Ovary (tissue), 10 donors: ENCODE measurements at places on chromosomes 1 and 21. TPM values are rescaled to one million over a fixed set of nuclear protein-coding genes. Genes with fewer than 3 reads are reported as not detected.

AADACL3 gene
- not detected for total RNA-seq

TCHH gene
- 0.07 TPM for total RNA-seq

ESRRG gene
- 1.7 TPM for total RNA-seq

C1QTNF12 gene
- 1.5 TPM for total RNA-seq

LCE2A gene
- not detected for total RNA-seq

MEF2D gene
- 64.0 TPM for total RNA-seq

IL12RB2 gene
- total RNA-seq: 0.46 TPM

- no peaks in the 10 kb centered on the region for H3K36me3 ChIP-seq
- no peak for DNase-seq
- no peaks in the 10 kb centered on the region for H3K4me1 ChIP-seq
- no peak overlapping the region for H3K27ac ChIP-seq
These were observed 173.0 kb downstream of the GABPA start for GRCh38 chr21:25907573-25908275.

DNA sequence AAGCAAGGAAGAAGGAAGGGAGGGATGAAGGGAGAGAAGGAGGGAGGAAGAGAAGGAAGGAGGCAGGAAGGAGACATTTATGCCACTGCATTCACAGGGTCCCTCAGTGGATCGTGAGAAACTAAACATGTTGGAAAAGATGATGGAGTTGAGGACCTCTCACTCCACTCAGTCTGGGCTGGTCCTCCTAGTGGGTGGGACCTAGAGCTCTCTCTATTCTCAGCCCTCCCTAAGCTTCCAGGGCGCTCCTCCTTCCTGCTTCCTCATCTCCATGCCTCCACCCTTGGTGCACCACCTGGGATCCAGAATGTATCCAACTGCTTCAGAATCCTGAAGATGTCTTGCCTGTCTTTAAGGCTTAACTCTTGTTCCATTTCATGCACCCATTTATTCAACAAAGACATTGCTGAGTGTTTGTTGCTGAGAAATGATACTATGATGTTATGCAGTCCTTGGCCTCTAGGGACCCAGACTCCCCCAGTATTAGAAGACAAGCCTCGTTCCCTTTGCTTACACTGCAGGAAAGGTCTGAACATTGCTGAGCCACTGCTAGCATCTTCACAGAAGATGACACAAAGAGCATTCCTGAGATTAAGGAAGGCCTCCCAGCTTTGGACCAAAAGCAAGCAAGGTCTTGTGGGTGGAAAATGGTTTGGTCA, 88.5 kb downstream of the BEND5 start:
- no peaks in the 10 kb centered on the region for H3K36me3 ChIP-seq
- no peaks in the 10 kb centered on the region for H3K27me3 ChIP-seq
- DNase-seq: no peak
- no peak overlapping the region for H3K27ac ChIP-seq
- H3K4me3 ChIP-seq: no peak overlapping the region

- no peak overlapping the region for H3K4me3 ChIP-seq
- no peaks in the 10 kb centered on the region for H3K27me3 ChIP-seq
- DNase-seq: peak; percentile 50
- peaks cover 2% of the 10 kb centered on the region for H3K4me1 ChIP-seq
- no peak overlapping the region for H3K27ac ChIP-seq
These were observed 26.1 kb downstream of the ZP4 start for GRCh38 chr1:237864338-237865244.

DNA sequence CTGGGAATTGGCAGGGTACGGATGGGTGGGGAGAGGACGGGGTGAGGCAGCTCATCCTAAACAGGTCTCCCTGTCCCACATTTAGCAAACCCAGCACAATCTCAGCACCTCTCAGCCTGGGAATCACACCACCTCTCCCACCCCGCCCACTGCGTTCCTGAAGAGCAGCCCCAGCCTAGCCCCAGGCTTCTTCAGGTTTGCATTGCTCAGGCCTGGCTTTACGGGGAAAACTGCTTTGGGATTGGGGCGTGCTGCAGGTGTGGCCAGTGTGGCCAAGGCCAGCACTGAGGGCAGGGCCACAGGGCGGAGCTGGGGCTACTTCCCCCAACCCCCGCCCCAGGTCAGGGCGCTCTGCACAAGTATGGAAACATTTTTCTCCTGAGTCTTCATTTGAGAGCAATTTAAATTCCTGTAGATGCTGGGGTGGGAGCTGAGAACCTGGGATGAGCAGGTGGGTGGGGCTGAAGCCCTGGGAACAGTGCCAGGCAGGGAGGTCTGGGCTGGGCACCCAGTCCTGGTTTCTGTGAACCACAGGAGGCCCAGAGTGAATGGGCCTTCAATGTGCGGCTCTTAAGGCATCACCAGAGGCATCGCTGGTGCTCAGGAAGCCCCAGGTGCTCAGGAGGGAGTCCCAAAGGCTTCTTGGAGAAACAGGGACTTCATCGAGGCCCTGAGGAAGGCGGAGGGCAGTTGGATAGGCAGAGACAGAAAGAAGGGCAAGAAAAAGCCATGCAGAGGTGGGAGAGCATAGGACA, 24.1 kb downstream of the TNNT2 start:
- H3K27ac ChIP-seq: no peak overlapping the region
- H3K4me1 ChIP-seq: no peaks in the 10 kb centered on the region
- peak; percentile 3 for DNase-seq
- H3K36me3 ChIP-seq: no peaks in the 10 kb centered on the region
- no peak overlapping the region for H3K4me3 ChIP-seq

DNA sequence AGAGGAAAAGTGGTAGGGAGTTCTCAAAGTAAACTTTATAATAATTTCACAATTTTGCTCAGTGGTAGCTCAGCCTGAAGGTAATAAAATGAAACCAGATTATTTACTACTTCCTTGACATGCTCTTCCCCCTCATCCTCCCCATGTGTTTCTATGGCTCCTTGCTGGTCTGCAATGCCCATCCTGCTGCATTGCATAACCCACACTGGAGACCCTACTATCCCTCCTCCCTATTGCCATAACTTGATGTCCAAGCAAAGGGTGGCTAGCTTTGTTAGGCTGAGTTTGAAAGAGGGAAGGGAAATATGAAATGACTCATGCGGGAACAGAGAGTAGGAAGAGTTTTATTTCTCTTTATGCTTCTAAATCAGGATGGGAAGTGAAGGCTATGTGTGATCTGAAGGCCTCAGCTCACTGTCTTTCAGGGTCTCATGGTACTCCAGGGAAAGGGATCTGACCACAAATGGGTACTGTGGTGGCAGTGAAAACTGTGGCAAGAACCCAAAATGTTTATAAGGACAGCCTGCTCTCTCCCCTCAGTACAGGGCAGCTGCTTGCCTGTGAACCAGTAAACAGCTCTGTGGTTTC, 36.4 kb upstream of the HSD17B7 start:
- DNase-seq: no peak
- no peaks in the 10 kb centered on the region for H3K4me1 ChIP-seq
- H3K4me3 ChIP-seq: no peak overlapping the region
- no peaks in the 10 kb centered on the region for H3K36me3 ChIP-seq

DNA sequence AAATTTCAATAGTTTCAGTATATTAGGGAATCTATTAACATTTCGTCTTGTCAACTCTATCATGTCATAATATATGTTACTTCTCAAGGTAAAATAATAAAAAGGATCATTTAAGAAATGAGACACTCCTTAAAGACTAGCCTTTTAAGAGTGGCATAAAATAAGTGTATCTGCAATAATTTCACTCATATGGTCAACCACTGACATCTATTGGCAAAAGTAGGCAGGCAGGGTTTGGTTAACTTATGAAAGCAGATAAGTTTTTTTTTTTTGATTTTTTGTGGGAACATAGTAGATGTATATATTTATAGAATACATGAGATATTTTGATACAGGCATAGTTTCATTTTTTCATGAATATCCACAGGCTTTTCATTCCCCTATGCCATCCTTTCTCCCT, 5.5 kb upstream of the RGS21 start:
- no peak for DNase-seq
- H3K4me3 ChIP-seq: no peak overlapping the region
- H3K4me1 ChIP-seq: no peaks in the 10 kb centered on the region
- no peaks in the 10 kb centered on the region for H3K36me3 ChIP-seq

DNA sequence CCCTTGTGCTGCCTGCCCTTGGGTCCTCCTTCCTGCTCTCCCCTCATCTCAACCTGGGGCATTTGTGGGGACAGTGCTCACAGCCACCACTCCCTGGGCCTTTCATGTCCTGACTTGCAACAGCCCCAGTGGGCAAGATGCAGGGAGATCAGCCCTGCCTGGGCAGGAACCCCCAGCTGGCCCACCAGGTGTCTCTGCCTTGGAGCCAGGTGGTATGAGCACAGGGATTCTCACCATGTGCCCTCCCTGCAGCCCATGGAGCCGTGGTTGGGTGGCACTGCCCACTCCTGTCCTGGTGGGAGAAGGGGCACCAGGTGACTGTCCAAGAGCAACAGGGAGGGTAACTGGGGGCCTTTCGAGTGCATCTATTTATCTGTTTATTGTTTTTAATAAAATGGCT, 100.4 kb downstream of the AJAP1 start:
- H3K27ac ChIP-seq: no peak overlapping the region
- H3K4me1 ChIP-seq: no peaks in the 10 kb centered on the region
- no peak for DNase-seq
- no peaks in the 10 kb centered on the region for H3K27me3 ChIP-seq
- H3K4me3 ChIP-seq: no peak overlapping the region

- peaks cover 1% of the 10 kb centered on the region for H3K4me1 ChIP-seq
- H3K36me3 ChIP-seq: no peaks in the 10 kb centered on the region
- H3K27ac ChIP-seq: no peak overlapping the region
- H3K4me3 ChIP-seq: no peak overlapping the region
- DNase-seq: no peak
- H3K27me3 ChIP-seq: no peaks in the 10 kb centered on the region
These were observed 17.5 kb upstream of the VAMP3 start for GRCh38 chr1:7753641-7754040.

GRCh38 chr1:29239142-29239541, 2.8 kb downstream of the PTPRU start:
- no peaks in the 10 kb centered on the region for H3K36me3 ChIP-seq
- no peak overlapping the region for H3K27ac ChIP-seq
- no peak overlapping the region for H3K4me3 ChIP-seq

- H3K27ac ChIP-seq: no peak overlapping the region
- peak; percentile 64 for DNase-seq
- H3K27me3 ChIP-seq: no peaks in the 10 kb centered on the region
- H3K36me3 ChIP-seq: no peaks in the 10 kb centered on the region
These were observed 25.0 kb downstream of the CD244 start for GRCh38 chr1:160837558-160838205.

GRCh38 chr1:64933296-64934070, 32.9 kb downstream of the JAK1 start:
- H3K36me3 ChIP-seq: no peaks in the 10 kb centered on the region
- peak overlapping the region; percentile 57 for H3K27ac ChIP-seq
- peaks cover 16% of the 10 kb centered on the region for H3K4me1 ChIP-seq
- H3K4me3 ChIP-seq: no peak overlapping the region

GRCh38 chr1:181104042-181104789, 15.7 kb downstream of the IER5 start:
- H3K4me3 ChIP-seq: peak overlapping the region; percentile 90
- H3K36me3 ChIP-seq: no peaks in the 10 kb centered on the region
- no peaks in the 10 kb centered on the region for H3K27me3 ChIP-seq
- H3K4me1 ChIP-seq: peaks cover 5% of the 10 kb centered on the region
- no peak for DNase-seq

DNA sequence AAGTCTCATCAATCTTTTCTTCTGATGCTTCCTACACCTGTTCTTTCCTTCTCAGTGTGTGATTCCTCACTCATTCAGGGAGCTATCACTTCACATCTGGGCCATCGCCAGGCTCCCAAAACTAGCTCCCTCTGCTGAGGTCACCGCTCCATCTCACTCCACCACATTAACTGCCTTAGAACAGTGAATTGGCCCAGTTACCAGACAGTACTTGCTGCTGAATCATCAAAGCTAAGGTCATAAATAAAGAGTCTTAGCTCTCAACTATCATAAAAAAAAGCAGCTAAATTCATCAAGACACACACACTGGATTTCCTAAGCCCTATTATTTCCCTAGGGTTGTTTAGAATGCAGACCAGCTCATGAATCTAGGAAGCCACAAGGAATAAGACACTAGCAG, 18.8 kb upstream of the SRM start:
- H3K27me3 ChIP-seq: no peaks in the 10 kb centered on the region
- H3K4me3 ChIP-seq: no peak overlapping the region
- no peak overlapping the region for H3K27ac ChIP-seq
- no peak for DNase-seq
- no peaks in the 10 kb centered on the region for H3K4me1 ChIP-seq

GRCh38 chr1:74952786-74953185, 181.4 kb upstream of the LHX8 start:
- H3K36me3 ChIP-seq: no peaks in the 10 kb centered on the region
- no peaks in the 10 kb centered on the region for H3K27me3 ChIP-seq
- no peak for DNase-seq
- H3K4me1 ChIP-seq: no peaks in the 10 kb centered on the region
- H3K4me3 ChIP-seq: no peak overlapping the region
- no peak overlapping the region for H3K27ac ChIP-seq

- no peak for DNase-seq
- H3K27ac ChIP-seq: no peak overlapping the region
- no peak overlapping the region for H3K4me3 ChIP-seq
- H3K27me3 ChIP-seq: no peaks in the 10 kb centered on the region
- H3K4me1 ChIP-seq: no peaks in the 10 kb centered on the region
These were observed 187.5 kb downstream of the LMX1A start for GRCh38 chr1:165169028-165169427.

- no peak overlapping the region for H3K27ac ChIP-seq
- no peaks in the 10 kb centered on the region for H3K27me3 ChIP-seq
- H3K4me3 ChIP-seq: no peak overlapping the region
- DNase-seq: no peak
- no peaks in the 10 kb centered on the region for H3K36me3 ChIP-seq
These were observed 226.3 kb upstream of the USP24 start for GRCh38 chr1:55441489-55441888.

- H3K27me3 ChIP-seq: no peaks in the 10 kb centered on the region
- no peak overlapping the region for H3K4me3 ChIP-seq
- DNase-seq: no peak
- no peaks in the 10 kb centered on the region for H3K36me3 ChIP-seq
- no peak overlapping the region for H3K27ac ChIP-seq
These were observed 16.5 kb upstream of the ATP6V1G3 start for GRCh38 chr1:198556971-198557370.
